Astrocyte of the hippocampus (primary cell): ENCODE measurements at places on chromosomes 7 and 10.

DNA sequence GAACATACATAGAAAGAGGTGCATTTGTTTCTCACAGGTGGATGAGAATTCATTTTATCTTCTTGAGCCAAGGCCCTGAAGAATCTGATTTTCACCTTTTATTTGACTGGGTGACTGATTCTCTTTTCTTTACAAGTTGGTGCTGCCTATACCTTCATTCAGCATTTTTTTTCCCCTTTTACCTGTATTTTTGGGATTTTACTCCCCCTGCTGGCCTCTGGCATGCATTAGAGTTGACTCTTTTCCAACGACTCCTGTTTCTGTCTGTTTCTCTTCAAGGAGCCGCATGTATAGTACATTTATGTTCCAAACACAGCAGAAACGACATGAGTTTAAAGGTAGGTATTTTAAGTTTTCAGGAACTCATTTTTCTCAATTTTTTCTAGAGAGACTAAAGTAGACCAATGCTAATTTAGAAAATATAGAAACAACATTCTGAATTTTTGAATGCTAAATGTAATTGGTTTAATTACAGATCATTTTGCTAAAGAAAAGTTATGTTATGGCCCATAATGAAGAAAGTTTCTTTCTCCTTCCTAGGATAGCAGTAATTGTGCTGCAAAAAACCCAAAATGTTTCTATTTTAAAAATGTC is 149.8 kb upstream of the HDAC9 start:
- peak; percentile 76 for DNase-seq

DNA sequence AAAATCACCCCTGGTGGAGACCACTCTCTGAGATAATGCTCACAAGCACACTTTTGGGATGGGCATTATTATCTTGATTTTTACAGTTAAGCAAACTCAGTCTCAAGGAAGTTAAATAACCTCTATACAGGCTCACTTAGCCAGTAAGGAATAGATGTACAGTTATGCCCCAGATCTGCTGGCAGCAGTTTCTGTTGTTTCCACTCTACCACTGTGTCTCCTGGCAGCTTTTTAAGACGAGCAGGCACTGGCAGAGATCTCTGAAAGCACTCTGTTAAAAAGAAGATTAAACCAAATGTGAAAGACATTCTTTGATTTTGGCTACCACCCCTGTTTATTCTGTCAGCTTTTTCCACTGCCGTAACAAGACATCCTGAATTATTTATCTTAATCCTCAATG is 73.2 kb downstream of the SRI start:
- DNase-seq = peak; percentile 9

DNA sequence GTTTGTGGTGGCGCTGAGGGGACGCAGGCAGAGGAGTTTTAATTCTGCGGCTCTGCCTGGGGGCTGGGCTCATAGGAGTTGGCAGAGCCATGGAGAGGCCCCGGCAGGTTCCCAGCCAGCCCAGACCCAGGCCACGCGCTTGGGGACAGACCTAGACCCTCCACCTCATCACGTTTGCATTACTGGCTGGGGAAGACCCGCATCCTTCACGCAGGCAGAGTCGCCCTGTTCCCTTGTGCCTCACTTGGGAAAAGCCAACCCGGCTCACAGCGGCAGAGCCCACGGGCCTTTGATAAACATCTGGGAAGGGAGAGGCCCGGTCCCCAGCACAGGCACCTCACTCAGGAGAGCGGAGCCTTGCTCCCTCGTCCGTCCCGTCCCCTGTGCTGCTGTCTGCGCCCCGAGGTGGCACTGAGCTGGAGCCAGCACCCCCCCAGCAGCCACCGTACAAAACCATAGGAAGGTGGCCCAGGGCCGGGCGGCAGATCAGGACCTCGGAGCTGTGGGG is 112.8 kb downstream of the CYTH3 start:
- peak; percentile 22 for DNase-seq

DNA sequence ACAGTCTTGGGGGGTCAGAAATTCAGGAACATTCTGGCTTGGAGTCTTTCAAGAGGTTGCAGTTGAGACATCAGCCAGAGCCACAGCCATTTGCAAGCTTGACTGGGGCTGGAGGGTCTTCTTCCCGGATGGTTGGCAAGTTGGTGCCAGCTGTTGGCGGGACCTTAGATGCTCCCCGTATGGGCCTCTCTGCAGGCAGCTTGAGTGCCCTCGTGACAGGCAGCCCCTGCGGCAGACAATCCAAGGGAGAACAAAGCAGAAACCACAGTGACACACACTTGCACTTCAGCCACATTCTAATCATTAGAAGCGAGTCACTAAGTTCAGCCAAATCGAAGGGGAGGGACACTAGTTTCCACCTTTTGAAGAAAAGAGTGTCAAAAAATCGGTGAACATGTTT is 59.4 kb upstream of the MXI1 start:
- peak; percentile 71 for DNase-seq

GRCh38 chr7:129740574-129741410 is 129.3 kb downstream of the NRF1 start:
- no peak for DNase-seq

- peak; percentile 16 for DNase-seq
Observed at GRCh38 chr10:100896876-100897461, 15.8 kb upstream of the SLF2 start.

GRCh38 chr10:61284222-61284890 is 168.8 kb downstream of the TMEM26 start:
- peak; percentile 71 for DNase-seq

DNA sequence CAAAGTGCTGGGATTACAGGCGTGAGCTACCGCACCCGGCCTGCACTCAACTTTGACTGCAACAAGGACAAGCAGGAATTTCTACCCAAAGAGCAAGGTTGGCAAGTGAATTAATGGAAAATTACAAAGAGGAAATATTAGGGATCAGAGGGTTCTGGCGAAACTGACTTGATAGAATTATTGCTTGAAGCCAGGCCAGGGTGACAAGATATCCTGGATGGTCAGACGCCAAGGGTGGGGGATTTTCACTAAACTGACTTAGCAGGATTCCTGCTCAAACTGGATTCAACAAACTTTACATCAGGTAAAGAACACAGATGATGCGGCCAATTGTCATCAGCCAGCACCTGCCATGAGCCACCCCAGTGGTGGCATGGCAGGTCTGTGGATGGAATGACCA is 603.6 kb upstream of the MGMT start:
- DNase-seq = no peak

- peak; percentile 86 for DNase-seq
Observed at GRCh38 chr7:105581066-105581811, at the start of gene EFCAB10. EFCAB10 (minus strand) TSS chr7:105581493; CDS start chr7:105581463, 30 bp downstream.

GRCh38 chr10:1360558-1361164 is 304.5 kb downstream of the WDR37 start:
- DNase-seq = peak; percentile 31

DNA sequence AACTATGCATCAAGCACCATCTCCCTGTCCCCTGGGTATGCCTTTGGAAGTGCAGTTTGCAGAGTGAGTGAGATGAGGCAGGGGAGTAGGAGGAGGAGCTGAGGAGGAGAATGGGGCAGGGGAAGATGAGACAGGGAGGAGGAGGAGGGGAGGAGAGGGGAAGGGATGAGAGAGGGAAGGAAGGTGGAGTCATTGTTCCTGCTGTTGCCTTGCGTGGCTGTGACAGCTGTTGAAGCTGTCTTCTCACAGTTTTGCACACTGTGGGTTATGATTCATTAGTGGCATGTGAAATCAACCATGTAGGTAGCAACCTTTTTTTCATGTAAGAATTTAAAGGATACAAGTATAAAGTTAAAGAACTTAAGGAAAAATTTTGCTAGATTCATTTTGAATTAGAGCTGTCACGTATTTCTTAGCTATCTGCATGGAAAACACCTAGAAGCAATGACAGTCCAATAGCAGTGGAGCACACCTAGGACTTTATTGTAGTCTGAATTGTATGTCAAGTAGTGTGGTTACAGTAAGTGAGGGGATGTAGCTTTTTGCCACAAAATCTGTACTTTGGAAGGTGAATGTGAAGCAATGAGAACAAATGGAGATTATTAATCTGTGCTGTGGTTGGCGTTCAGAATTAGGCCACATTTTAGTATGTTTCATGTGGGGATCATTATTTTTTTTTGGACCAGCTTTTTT is 21.7 kb downstream of the CCM2 start:
- peak; percentile 46 for DNase-seq

DNA sequence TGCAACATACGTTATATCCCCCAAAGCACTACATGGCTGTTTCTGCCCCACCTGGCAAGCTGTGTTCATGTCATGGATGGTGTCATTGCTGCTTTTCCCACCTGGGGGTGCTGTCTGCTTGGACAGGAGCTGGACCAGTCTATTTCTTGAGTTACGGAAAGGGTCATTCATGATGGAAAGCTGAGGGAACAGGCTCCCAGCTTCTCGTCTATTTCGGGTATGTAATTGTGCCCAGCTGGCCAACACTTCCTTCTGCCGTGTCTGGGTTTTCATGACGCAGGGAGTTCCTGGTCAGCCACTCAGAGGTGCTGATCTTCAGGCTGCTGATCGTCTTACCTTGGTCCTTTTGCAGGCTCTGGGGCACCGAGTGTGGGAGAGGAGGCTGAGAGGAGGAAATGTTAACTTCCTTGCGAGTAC is 8.6 kb downstream of the BTBD16 start:
- DNase-seq = peak; percentile 67

- DNase-seq = peak; percentile 85
Observed at GRCh38 chr10:21519941-21520436, 5.5 kb downstream of the SKIDA1 start.

DNA sequence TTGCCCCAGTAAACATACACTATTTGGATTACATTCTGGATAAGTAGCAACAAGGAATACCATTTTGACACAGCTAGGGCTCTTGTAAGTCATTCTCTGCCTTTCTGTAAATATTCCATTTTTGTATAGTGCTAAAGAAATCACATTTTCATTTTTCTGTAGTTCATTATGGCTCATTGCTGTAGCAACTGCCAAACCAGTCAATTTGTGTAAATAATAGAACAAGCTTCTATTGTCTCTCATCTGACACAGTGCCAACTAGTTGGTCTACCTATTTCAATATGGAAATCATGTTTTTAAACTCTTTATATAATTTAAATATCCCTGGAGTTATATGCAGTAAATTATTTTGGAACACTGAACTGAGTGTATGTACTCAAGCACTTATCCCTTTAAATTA is 193.7 kb downstream of the RELN start:
- no peak for DNase-seq

GRCh38 chr10:72846238-72846637 is 47.3 kb upstream of the OIT3 start:
- DNase-seq = peak; percentile 74

DNA sequence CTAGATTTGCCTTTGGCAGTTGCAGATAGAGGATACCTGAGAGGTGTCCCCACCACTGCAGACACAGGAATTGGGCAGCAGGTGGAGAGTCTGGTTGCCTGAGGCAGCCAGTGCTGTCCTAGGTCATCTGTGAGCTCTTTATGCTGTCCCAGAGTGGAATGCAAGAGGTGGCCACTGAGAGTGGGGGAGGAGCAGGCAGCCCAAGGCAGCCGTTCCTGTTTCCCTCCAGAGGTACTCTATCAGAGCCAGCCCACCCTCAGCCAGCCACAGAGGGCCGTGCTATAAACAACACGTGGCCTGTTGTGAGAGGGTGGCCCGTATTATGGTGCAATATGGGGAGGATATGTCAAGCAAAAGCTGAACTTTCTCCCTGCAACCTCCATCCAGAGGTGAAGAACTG is 8.5 kb downstream of the LRRC18 start:
- no peak for DNase-seq

DNA sequence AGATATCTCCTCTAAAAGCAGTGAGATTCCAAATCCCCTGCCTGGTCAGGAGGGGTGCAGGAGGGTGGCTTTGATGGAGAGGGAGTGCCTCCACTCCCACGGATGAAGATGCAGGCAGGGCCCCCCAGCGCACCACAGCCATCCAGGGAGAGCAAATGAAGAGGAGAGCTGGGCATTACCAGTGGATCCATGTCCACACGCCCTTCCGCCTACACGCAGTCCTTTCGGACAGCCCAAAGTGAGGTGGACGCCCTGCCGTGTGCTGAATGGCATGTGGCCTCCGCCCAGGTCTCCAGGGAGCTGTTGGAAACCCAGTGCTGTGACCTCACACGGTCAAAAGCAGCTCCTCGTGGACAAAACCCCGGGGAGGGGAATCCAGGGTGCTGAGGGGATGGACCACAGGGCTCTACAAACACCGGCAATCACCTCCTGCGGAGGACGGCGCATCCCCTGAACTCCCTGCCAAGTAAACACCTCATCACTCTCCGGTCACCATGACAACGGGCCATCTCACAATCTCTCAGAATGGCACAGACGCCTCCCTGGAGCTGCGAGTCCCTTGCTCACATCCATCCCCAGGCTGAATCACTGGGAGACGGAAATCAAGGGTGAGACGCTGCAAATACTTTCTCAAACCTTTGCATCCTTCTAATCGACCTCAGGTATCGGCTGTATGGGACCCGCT is 35.0 kb upstream of the DNAAF5 start:
- no peak for DNase-seq

GRCh38 chr10:86048973-86049372 is 317.6 kb downstream of the GRID1 start:
- no peak for DNase-seq

DNA sequence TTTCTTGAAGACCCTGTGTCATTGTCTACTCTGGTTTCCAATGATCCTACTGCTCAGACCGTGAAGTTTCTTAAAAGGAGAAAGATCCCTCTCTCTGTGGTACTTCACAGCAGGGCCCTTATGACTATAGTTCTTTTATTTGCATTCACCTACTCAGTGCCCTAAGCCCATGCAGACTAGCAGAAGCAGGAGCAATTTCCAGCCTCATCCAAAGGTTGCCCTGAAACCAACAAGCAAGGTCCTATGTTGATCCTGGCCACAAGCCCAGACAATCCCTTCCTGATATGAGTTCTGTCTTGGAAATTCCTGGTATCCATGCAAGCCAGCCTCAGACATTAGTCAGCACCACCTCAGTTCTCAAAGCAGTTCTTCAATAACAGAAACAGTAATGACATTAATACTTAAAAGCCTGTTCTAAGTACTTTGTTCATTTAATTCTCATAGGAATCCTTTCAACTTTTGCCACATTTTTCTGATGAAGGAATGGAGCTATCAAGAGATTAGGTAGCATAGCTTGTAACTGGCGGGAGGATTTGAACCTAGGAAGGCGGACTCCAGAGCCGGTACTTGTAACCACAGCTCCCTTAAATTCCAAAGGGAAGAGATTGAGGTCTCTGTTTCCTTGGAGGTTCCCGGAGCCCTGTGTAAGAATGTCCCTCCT is 58.1 kb upstream of the ST8SIA6 start:
- peak; percentile 98 for DNase-seq

DNA sequence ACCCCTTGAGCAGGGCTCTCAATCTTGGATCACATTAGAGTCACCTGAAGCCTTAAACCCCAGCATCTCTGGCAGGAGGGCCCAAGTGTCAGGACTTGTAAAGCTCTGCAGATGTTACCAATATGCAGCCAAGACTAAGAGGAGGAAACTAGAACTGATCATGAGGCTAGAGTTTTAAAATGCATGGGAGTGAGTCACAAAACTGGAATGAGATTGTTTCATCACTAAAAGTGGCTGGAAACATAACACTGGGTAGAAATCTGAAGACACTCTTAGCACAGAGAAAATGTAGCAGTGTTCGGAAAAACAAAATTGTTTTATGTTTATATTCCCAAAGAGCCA is 63.3 kb upstream of the GHITM start:
- peak; percentile 72 for DNase-seq

DNA sequence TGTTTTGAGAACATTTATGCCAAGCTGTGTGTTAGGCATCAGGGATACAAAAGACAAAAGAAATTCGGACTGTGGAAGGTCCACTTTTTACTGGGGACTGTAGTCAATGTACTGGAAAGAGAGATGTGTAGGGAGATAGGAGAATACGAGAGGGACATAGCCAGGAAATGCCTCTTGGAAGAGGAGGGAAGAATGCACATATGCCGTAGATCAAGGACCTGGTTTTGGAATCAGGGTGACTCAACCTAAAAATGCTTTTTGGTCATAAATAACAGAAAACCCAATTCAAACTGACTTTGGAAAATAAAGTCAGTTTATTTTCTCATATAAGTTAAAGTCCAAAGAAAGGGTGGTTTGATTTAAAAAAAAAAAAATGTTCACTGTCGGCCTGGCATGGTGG is 140.3 kb upstream of the TCF7L2 start:
- no peak for DNase-seq
